ENCODE measurements at places on chromosomes 16 and 17.

DNA sequence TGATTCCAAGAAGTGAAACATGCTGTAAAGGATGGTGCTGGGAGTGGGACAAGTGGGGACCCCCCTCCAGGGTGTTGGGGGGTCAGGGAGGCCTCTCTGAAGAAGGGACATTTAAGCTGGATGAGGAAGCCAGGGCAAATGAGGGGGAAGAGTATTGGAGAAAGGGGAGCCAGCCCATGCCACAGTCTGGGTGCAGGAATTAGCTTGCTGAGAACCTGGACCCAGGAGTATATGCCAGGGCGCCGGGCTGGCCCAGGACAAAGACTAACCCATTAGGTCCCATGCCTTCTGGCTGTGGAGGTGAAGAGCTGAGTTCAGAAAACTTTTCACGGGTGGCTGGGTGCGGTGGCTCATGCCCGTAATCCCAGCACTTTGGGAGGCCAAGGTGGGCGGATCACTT is 45.6 kb upstream of the PIK3R6 start:
- DNase-seq, result no peak

DNA sequence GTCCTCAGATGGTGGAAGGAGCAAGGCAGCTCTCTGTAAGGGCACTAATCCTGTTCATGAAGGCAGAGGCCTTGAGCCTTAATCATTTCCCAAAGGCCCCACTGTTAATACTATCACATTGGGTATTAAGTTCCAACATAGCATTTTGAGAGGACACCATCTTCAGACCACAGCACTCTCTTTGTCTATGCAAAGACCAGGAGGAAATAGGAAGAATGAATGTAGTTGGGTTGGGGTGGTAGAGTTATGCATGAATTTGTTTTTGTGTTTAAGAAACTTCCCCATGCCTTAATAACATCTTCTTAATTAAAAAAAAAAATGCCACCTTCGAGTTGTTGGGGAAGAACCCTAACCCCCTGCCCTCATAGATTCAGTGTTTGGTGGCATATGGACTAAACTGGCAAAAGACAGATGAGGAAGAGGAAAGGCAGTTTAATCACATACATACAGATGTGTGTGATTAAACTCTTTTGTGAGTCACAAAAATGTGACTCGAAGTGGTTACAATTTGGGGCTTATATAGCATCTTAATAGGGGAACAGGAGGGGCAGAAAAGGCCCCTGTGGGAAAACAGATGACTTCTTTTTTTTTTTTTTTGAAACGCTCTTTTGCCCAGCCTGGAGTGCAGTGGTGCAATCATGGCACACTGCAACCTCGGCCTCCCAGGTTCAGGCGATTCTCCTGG is 35.0 kb upstream of the SLC5A10 start:
- no peak for DNase-seq

DNA sequence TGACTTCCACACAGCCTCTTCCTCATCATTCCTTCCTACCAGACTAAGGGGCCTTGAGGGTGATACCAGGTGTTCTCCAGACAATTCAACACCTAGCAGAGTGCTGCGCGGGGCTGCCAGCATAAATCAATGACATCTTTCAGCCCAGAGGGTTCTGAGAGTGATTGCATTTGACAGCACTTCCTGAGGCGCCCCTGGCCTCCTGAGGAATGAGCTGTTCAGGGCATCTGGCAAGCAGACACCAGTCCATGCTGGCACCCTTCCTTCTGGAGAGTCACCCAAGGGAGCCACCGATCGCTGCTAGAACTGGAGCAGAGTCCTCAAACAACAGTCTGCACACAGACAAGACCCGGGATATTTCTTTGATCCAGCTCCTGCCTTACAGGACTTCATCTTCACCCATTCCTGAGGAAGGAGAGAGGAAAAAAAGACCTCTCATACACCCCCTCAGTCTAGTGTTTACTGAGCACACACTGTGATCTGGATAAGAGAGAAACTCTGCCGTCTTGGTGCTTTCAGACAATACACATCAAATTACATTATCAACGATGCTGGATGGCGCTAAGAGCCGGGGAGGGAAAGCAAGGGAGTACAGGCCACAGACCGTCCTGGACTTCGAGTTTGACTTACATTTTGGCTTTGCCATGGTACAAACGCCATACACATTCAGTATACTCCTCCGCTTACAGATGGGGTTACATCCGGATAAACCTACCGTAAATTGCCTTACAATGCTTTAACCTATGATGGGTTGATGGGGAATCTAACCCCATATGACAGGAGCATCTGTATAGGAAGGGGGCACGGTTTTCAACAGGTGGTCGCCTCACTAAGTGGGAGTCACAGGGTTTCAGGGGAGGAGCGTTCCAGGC is 23.0 kb downstream of the NPTX1 start:
- no peak for DNase-seq

GRCh38 chr17:13520899-13521572 is 80.7 kb downstream of the HS3ST3A1 start:
- no peak for DNase-seq

DNA sequence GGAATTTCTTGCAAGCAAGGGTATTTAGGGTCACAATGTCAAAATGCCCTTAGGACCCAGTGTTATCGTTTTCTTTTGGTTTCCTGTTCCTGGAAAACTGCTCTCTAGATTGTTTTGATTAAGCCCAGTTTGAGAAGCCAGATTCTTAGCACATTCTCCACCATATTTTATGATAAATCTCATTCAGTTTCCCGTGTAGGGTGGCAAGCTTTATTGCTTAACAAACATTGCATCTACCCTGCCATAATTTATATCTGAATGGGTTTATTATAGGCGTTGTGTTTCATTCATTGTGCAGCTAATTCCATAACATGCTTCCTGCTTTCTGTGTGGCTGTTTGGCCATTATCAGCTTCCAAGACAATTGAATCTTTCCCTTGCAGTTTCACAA is 389.1 kb upstream of the DYNLRB2 start:
- no peak for DNase-seq

- DNase-seq, result no peak
Observed at GRCh38 chr16:31897283-31897682, 23.7 kb downstream of the ZNF267 start.

GRCh38 chr17:1709403-1709951 is 700 bp downstream of the TLCD2 start:
- no peak for DNase-seq

- no peak for DNase-seq
Observed at GRCh38 chr16:79595231-79595641, 5.3 kb downstream of the MAF start.

GRCh38 chr17:72952220-72952619 is 140.3 kb downstream of the SLC39A11 start:
- DNase-seq, result no peak

DNA sequence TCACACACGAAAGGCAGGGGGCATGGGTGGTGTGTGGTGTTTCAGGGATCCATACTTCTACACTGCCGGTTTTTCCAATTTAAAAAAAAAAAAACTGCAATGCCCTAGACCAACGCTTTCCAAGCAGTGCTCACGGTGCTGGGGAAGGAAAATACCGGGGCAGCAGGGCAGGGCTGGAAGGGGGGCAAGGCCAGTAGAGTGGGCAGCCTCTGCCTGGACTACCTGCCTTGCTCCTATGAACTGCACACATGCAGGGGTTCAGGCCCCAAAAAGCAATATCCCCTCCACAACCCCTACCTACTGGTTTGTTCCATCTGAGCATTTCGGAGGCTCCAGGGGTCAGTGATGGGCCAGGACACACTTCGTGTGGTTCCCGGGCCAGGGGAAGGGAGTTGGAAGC is 29.4 kb downstream of the RPH3AL start:
- no peak for DNase-seq

DNA sequence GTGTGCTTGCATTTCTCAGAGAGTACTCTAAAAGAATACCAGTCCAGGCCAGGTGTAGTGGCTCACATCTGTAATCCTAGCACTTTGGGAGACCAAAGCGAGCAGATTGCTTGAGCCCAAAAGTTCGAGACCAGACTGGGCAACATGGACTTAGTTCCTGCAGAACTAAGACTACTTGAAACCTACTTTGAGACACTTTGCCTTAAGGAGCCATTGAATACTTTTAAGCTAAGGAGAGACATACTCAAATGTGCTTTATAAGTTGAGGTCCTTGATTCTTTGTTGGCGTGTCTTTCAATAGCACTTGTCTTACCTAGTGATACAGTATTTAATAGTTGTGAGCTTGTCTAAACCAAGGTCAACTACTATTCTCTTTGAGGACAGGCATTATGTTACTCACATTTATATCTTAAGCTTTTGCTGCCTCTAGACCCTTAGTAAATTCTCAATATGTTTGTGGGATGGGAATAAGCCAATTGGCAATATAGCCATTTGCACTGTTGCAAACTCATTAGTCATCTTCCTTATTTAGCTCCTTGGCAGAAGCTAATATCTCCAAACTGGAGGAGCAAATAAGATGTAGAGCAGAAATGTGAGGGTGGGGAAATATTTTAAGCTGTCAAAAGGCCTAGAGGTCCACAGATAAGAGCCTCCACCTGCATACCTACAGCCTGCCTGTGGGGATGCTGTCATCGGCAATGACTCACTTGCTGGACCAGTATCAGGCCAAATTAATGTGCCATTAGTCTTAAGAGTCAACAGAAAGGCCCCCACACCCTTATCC is 16.3 kb downstream of the SCPEP1 start:
- no peak for DNase-seq

GRCh38 chr16:76835339-76835738 is 355.7 kb upstream of the MON1B start:
- DNase-seq, result no peak

- no peak for DNase-seq
Observed at GRCh38 chr16:84520725-84521496, 16.5 kb upstream of the MEAK7 start.

- DNase-seq, result no peak
Observed at GRCh38 chr16:75217389-75217851, 1.4 kb upstream of the CTRB1 start.

GRCh38 chr16:25895380-25895779 is 203.6 kb downstream of the HS3ST4 start:
- no peak for DNase-seq

DNA sequence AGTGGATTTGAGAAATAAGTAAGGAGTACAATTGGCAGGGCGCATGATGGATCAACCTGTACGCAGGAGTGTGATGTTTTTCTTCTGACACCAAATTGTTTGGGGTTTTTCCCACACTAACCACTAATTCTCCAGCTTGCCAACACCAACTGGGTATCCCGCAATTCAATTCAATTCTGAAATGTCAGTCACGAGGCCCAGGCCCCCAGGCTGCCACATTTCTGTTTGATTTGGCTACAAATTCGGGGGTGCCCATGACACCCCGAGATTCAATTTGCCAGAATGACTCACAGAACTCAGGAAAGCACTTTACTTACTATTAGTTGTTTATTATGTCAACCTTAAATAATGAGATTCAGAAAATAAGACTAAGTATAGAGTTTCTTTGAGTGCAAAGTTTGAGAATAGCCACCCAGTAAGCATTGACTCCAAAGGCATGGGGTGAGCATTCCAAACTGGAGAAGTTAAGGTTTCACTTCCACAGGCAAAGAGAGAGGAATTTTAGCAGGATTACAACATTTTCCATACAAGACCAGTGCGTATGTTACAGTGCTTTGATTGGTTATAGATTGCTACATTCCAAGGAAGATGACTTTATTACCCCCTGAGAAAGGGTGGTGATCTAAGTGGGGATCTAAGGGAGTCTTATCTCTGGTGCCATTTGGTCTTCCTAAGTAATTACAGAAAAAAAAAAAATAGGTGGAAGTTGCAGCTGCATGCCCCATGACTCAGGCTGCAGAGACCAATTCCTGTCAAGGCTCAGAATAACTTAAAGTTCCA is 11.5 kb downstream of the SLC46A1 start:
- DNase-seq, result no peak
